ENCODE measurements at places on chromosomes 4 and X. TPM values are rescaled to one million over a fixed set of nuclear protein-coding genes. Genes with fewer than 3 reads are reported as not detected.

GRCh38 chr4:4837316-4837715 lies 22.1 kb upstream of the MSX1 start:
- DNase-seq = no peak

DNA sequence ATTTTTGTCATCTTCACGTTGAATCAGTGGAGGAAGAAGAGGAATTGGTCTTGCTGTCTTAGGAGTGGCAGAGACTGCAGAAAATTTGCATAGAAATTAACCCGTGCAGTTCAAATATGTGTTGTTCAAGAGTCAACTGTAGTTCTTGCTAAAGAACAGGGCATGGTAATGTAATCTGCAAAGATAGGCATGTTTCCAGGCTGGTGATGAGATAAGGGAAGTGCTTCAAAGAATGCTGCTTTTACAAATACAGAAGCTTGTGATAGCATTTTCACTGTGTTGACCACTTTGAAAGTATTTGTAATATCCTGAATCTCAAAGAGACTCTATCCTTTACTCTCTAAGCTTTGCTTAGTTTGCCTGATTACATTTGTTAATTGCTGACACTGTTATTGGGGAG lies 60.1 kb downstream of the PRRG1 start:
- peak; percentile 1 for DNase-seq

GRCh38 chr4:62709618-62710252 lies 1509.6 kb downstream of the ADGRL3 start:
- DNase-seq = peak; percentile 43

The SYN1 gene
- total RNA-seq = not detected

- no peak for DNase-seq
Measured at GRCh38 chrX:97616883-97617530, 733.3 kb downstream of the RPA4 start.

DNA sequence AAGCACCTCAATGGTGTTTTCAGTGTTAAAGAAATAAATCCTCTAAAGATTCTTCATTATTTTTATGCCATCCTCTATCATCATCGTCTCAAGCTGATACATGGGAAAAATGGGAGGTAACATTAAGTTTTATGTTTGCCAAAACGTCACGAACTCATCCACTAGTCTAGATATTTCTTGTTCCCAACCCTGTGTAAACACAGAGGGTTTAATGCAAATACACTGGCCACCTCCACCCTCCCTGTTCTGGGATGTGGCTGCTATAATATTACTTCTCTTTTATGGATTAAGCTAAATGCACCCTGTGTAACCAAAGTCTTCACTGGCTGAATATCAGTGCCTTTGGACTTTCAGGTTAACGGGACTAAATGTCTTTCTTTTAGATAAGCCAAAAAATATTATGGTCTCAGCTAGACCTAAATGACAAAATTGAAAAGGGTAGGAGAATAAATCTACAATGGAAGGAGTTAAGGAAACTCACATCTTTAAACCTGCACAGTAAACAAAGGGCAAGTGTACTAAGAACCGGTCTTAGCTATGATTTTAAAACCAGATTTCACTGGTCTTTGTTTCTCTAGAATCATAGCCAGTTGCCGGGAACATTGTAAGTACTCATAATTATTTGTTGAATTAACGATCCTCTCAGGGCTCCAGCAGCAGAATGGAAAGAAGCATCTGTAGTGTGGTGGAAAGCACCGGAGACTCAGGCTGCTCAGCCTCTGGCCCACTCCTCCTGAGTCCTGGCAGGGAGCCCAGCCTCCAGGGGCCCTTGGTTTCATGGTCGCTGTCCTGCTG lies 103.5 kb upstream of the NOCT start:
- no peak for DNase-seq

- DNase-seq = no peak
Measured at GRCh38 chr4:102554482-102554881, 53.3 kb downstream of the NFKB1 start.

DNA sequence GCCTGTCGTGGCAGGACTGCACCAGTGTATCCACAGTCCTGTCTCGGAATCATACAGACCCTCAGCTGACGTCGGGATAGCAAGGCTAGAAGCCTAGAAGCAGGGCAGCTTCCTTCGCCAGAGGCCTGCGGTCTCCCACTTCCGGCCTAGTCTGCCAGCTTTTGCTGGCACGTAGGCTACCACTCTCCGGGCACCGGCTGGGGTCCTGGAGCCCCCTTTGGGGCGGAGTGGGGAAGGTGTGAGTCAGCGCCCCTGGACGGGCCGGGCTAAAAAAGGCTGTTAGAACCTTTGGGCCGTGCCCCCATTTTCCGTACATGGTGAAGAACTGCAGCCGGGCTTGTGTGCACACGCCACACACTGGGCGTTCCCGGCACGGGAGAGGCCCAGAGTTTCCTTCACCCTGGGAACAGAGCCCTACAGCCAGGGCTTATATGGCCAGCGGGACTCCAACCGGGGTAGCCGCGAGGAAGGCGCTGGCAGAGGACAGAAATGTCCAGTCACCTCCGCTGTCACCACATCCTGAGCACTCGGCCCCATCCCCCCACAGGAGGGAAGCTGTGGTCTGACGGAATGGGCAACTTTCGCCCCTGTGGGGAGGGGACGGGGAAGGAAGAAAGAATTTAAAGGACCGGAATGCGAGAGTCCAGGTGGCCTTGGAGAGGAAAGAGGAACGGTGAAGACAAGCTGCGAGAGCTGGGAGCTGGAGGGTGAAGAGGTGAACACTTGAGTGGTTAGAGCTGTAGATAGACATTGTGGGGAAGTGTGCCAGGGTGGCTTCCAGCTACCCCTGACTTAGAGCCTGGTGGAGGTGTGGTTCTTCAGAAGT lies 4.6 kb downstream of the MAGIX start:
- no peak for DNase-seq

DNA sequence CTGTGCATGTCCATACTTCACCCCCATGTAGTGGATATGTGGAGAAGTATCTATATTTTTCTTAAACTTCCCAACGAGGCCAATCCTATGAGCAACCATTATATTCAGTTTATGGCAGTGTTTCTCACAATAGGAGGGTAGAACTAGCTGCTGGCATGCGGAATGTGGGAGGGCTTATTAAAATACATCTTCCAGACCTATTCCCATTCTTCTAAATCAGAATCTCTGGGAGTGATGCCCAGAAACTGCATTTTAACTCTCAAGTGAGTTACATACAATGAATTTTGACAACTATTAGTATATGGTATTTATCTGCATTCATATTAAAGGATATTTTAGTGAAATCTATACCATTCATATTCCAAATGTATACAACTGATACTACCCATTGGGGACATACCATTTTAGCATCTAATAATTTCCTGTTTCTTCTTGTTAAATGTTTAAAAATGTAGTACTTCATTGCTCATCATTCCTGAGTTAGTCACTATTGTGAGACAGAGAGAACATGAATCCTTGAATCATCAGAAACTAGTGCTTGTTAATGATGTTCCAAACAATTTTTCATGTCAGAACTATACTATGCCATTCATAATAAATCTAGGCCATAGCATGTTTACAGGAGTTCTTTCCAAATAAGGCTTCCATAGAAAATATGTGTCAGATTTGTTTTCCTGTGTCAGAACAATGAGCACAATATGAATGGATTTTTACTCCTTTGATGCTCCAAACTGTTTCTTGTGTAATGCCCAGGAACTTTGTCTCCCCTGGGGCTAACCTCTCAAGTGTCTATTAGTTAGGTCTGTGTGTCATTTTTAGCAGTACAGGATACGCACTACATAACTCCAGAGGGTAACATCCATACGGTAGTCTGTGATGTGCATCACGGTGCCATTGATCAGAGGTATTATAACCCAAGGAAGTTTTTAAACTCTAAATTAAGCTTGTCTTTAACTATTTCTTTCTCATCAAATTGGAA lies 198.8 kb upstream of the BMP3 start:
- no peak for DNase-seq

GRCh38 chr4:144754562-144755410 lies 108.8 kb downstream of the HHIP start:
- no peak for DNase-seq

DNA sequence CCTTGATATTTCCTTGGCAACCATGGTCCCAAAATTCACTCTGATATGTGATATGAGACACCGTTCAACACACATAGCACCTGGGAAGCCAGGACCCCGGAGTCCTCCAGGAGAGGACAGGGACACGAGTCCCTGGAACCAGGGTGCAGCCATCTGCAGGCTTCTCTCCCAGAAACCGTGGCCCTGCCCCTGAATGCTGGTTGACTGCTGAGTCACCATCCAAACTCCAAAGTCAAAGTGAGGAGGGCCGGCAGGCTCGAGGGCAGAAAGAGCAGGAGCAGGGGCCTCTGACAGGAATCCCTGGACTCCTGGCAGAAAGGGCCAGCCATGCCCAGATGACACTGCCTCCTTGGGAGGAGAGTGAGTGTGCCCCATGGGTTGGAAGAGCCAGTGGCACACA lies 6.9 kb upstream of the PNMA6A start:
- no peak for DNase-seq

DNA sequence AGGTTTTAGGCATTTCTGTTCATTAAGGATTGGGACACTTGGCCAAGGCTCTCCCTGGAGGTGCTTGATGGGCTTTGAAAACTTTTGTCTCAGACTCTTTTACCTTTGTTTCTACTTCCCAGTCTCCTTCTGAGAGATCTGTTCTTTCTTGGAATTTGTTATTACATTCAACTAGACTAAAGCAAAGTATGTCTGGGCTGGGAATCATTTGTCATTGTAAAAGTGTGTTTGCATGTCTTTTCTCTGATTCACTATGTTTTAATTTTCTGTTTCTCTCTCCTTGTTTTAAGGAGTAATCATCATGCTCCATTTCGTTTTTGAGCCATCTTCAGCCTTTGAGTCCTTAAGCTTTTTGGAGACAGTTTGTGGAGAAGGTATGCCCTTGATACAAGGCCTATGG lies 12.2 kb upstream of the PGRMC2 start:
- DNase-seq = no peak

DNA sequence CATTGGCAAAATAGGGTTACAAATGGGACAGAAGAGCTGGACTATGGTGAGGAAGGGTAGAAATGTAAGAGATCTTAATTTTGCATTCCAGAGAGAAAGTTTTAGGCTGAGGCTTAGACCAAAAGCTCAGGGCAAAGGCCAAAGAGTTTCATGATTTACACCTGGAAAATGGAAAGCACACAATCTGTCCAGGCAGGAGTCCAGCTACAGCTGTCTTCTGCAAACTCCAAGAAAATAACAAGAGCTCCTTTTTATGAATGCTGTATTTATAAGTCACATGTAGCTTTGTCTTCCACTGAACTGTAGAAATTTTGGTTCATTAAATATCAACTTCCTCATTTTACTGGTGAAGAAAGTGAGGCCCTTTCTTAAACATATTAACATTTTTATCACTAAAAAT lies 288.0 kb upstream of the ATOH1 start:
- no peak for DNase-seq

The POLA1 gene
- 21.6 TPM for total RNA-seq

The AMTN gene
- not detected for total RNA-seq

DNA sequence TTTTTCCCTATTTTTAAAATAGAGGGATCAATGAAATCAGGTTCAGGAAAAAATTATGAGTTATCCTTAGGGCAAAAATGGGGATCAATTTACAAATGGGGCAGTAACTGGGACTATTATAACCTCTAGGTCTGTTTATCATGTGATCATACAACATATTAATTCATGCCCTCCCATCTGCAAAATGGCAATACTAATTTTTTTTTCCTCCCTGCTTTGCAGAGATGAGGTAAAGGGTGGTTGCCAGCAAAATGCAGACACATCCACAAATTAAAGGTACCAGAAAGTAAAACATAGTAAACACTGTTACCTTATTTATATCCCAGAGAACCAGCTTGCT lies 467 bp downstream of the HSD17B11 start:
- no peak for DNase-seq

GRCh38 chr4:184444953-184445309 lies 29.4 kb downstream of the IRF2 start:
- no peak for DNase-seq

DNA sequence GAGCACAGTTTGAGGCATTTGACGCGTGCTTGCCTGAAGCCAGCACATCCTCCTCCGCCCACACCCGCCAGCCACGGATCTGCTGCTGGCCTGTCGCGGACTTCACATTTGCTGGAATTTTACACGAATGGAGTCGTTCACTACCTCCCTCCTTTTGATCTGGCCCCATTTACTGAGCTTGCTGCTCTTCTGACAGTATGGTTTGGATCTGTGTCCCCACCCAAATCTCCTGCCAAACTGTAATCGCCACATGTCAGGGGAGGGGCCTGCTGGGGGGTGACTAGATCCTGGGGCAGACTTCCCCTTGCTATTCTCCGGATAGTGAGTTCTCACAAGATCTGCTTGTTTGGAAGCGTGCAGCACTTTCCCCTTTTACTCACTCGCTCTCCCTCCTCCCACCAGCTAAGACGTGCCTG lies 19.9 kb upstream of the CPLX1 start:
- no peak for DNase-seq

The PPP1R3F gene
- 3.9 TPM for total RNA-seq

The KCNIP4 gene
- total RNA-seq = not detected

DNA sequence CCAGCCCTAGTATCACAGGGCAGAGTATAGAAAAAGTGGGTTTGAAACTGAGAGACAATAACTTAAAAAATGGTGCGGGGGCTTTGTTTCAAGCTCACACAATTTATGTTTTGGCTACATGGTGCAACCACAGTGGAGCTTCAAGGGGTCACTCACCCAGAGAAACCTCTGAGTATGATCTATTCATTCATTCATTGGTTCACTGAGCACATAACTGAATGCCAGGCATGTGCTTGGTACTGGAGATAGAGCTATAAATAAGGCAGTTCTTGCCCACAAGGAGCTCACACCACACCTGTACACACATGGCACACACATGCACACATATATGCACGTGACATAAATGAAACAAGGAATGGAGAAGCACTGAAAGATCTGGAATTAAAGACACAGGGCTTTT lies 171.4 kb downstream of the NHS start:
- DNase-seq = no peak

The CETN2 gene
- 23.9 TPM for total RNA-seq

DNA sequence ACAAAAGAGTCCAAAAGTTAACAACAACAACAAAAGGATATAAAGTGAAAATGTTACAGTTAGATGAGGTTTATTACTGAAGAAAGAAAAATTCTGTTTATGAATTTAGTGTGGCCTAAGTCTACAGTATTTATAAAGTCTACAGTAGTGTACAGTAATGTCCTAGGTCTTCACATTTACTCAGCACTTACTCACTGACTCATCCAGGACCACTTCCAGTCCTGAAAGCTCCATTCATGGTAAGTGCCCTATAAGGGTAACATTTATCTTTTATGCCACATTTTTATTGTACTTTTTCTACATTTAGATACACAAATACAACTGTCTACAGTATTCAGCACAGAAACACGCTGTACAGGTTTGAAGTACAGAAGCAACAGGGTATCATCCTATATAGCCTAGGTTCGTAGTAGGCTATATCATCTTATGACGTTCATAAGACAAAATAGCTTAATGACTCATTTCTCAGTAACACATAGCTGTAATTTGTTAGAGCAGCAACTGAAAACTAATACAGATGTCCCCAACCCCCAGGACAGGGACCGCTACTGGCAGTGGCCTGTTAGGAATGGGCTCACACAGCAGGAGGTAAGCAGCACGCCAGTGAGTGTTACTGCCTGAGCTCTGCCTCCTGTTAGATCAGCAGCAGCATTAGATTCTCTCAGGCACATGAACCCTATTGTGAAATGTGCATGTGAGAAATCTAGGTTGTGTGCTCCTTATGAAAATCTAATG lies 61.3 kb downstream of the CENPC start:
- no peak for DNase-seq

GRCh38 chrX:24097741-24098260 lies 43.0 kb downstream of the EIF2S3 start:
- no peak for DNase-seq

The GATA1 gene
- total RNA-seq = not detected

The KLB gene
- 2.2 TPM for total RNA-seq
